ENCODE measurements at places on chromosomes 1 and 21. TPM values are rescaled to one million over a fixed set of nuclear protein-coding genes. Genes with fewer than 3 reads are reported as not detected.

DNA sequence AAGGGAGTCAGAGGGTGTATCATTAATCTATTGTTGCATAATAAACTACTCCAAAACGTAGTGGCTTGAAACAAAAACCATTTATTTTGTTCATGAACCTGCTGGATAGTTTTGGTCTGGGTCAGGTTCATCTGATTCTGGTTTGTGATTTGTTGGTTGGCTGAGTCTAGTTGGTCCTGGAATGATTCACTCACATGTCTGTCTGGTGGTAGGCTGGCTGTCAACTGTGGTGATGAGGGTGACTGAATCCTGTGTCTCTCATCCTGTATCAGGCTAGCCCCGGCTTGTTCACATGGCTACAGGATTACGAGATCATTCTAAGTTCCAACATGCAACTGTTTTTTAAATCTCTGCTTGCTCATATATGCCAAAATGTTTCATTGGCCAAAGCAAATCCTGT lies 22.5 kb upstream of the SIKE1 start:
- DNase-seq: no peak

DNA sequence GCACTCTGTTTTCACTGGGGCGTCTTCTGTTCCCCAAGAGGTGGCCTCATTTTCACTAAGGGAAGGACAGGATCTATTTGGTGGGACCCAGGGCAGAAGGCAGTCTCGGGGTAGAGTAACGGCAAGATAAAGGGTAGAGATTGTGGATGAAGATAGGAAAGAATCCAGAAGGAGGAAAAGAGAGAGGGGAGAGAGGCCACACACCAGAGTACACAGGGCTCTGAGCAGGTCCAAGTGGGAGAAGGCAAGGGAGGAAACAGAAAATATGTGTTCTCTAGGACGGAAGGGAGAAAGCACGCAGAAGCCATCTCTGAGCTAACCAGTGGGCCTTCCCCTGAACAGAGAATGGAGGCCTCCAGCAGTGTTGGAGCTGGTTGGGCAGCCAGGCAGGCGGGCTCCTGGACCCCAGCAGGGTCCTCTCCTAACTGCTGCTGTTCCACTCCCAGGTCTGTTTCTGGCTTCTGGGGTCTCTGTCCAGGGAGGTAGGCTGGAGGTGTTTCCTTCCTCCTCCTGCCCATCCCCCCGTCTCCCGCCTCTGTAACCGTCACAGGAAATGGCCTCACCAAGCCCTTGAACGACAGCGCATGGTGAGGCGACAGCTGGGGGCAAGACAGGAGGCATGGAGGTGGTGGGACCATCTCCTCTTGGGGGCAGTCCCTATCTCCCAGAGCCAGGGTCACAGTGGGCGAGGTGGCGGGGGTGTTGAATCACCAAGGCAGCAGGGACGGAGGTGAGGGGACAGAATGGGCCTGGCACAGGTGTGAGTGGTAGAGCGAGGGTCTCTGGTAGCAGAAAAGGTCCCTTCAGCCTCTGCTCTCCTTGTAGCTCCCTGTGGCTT lies 649 bp downstream of the PTPN7 start:
- DNase-seq: no peak

- no peak for DNase-seq
Observed at GRCh38 chr21:38299671-38300070, 42.9 kb downstream of the KCNJ15 start.

DNA sequence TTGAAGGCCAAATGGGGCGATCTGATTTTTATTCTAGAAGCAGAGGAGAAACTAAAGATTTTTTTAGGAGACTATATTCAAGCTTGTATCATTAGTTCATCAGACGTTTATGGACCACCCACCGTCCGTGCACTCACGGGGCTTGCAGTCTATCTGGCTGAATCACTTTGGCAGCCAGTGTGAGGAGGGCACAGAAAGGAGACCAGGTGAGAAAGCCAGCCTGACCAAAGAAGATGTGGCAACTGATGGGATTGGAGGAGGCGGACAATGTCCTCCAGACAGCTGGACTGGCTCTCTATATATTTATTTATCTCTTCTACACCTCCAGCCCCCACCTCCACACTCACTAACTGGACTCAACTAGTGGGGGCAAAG lies 822 bp upstream of the ELOVL1 start:
- DNase-seq: no peak

DNA sequence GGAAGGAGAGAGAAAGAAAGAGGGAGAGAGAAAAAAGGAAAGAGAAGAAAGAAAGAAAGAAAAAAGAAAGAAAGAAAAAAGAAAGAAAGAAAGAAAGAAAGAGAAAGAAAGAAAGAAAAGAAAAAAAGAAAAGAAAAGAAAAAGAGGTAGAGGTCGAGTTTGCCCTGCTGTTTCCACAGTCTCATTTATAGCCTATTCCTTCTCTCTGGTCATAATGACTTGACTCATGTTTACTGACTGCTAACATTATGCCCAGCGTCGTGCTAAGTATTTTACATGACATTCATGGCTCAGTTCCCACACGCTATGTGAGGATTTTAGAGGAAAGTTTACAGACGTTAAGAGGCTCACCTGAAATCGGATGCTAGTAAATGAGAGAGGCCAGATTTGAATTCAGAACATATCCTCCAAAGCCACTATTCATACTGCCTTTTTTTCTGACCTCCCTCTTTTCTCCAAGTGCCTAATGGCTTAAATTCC lies 263.0 kb downstream of the TNR start:
- DNase-seq: peak; percentile 7

GRCh38 chr21:36913247-36914169 lies 53.0 kb downstream of the HLCS start:
- DNase-seq: peak; percentile 20

GRCh38 chr1:243851257-243851756 lies 1.3 kb upstream of the AKT3 start:
- DNase-seq: no peak

The CBS gene
- 8.9 TPM for total RNA-seq

The LPGAT1 gene
- total RNA-seq: 39.8 TPM

The CCDC190 gene
- total RNA-seq: 0.62 TPM

Data from PC-3 (cell line).